Activated CD4-positive, CD25-positive, alpha-beta regulatory T cell treated with anti-CD3 and anti-CD28 coated beads, Interleukin-2, amount 50 U/mL, for 16 hours (primary cell): ENCODE measurements at places on chromosomes 5 and 9.

DNA sequence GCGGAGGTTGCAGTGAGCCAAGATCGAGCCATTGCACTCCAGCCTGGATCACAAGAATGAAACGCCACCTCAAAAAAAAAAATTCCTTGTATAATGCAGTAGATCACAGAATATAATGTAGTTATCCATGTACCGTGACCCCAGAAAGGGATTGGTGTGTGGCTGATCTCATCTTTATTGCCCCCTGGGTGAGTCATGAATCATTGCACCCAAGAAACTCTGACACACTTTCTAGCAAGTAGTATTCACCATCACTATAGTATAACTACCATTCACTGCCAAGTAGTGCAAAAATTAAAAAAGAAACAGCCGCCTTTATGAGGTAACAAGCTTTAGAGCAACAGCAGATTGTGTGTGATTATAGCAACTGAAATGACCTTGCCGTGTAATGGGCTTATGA lies 23.7 kb upstream of the ANKH start:
- no peak for DNase-seq

DNA sequence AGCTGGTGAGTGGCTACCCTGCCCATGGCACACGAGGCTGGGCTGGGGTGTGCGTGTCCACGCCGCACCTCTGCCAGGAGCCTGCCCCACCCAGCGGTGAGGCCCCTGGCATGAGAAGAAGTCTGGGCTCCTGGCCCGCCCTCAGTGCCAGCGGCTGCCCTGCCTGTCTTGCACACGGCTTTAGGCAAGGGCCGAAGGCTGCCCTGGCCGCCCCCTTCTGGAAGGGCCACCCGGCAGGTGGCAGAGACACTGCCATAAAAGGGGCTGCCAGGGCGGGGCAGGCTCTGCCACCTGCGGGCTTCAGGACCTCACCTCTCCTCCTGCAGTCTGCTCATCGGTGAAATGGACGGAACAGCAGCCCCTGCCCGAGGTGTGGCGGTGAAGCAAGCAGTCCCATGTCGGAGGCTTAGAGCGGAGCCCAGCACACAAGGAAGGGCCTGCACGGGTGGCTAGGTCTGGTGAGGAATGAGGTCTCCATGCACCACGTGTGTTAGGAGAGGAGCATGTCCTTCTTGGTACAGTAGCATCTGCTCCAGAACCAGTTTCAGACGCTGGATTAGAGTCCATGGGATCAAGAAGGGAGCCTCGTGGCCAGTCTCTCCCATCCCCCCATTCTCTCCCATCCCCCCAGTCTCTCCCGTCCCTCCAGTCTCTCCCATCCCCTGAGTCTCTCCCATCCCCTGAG lies 34.8 kb upstream of the TMEM250 start:
- no peak for DNase-seq

GRCh38 chr9:125398243-125398642 lies 136.6 kb downstream of the GAPVD1 start:
- no peak for DNase-seq

- no peak for DNase-seq
Observed at GRCh38 chr5:179139111-179139935, 79.2 kb downstream of the ZNF354C start.

DNA sequence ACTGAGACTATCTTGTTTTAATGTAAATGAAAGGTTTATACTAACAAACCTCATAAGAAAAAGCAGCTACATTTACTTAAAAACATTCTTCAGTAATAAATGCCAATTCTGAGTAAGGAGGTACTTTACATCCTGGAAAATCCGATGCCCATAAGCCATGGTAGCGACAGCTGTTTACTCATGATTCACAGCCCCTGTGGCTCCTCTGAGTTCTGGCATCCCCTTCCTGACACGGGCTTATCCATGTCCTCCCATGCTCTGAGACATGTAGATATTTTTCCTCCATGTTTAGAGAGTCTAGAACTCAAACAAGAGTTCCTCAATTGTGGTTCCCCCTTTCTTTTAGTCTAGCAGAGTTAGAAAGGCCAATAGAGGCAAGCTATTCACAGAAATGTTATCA lies 63.1 kb upstream of the DEPDC1B start:
- DNase-seq, result no peak

GRCh38 chr5:171391996-171392577 lies 4.4 kb downstream of the NPM1 start:
- no peak for DNase-seq

GRCh38 chr5:109917154-109917546 lies 227.4 kb downstream of the MAN2A1 start:
- no peak for DNase-seq

- DNase-seq, result no peak
Observed at GRCh38 chr5:84016085-84016484, 295.4 kb upstream of the HAPLN1 start.

DNA sequence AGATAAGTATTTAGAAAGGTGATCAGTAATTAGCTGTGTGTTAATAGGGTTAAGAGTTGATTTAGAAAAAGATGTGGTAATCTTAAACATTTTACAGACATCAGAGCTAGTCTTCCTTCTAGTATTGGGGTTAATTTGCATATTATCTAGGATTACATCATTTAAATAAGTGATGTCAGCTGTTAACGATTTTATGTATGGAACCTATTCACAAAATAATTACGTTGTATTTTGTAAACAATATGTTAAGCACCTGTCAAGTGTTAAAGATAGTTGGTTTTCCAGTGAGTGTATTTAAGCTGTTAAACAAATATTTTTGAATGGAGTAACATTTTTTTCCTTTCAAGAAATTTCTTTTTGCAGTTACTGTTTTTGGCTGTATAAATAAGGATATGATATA lies 2.2 kb downstream of the DCP2 start:
- no peak for DNase-seq

DNA sequence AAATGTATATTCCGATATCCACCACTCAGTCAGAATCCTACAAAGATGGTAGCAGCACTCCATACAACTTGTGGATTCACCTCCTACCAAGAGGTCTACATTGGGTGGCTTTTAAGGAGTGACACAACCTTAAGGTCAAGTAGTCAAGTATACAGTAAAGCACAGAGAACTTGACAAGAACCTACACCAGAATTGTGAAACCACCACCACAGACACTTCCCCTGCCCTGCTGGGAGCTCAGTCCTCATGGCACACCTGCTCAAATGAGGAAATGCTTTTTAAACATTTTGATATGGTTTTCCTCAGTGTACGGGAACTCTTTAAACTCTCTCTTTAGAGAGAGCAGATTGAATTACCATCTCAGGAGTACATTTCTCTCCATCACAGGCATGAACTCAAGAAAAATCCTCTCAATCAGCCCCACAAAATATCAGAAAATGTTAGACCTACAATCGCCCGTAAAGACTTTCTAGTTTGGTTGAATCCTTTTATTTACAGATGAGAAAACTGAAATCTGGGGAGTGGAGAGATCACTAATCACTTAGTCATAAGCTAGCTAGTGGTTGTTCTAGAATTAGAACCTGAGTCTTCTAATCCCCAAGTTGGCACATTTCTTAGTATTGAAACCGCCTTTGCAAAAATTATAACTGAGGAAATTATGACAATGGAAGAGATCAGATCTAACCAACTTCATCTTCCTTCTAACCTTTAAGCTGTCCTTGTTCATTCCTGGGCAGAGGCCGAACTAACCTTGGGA lies 38.5 kb upstream of the NR4A3 start:
- no peak for DNase-seq

- no peak for DNase-seq
Observed at GRCh38 chr9:22216730-22217172, 207.6 kb upstream of the CDKN2B start.

DNA sequence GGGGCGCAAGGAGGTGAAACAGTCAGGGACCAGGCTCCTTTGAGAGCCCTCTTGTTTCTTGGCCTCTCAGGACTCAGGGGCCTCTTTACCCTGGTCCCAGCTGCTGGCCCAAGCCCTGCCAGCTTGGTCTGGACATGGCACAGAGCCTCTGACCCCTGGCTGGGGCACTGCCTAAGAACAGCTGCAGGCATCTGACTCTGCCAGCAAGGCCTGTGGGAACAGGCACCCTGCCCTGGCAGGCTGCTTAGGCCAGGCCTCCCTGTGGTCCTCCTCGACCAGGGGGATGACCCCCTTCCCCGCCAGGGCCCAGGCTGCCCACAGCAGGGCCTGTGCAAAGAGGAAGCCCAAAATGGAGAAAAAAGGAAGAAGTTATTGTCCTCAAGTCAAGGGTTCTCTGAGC lies 25.5 kb downstream of the OLFML2A start:
- DNase-seq, result no peak

DNA sequence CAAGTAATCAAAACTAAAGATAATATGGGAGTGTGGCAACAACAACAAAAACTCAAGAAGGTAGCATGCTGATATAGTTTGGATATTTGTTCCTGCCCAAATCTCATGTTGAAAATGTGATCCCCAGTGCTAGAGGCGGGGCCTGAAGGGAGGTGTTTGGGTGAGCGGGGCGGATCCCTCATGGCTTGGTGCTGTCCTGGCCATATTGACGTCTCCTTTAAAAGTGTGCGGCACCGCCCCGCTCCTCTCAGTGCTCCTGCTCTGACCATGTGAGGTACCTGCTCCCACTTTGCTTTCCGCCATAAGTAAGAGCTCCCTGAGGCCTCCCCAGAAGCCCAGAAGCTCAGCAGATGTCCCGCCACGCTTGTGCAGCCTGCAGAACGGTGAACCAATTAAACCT lies 25.6 kb downstream of the MED27 start:
- DNase-seq, result no peak

- no peak for DNase-seq
Observed at GRCh38 chr5:58077966-58078365, 381.9 kb downstream of the PLK2 start.

- no peak for DNase-seq
Observed at GRCh38 chr5:78661691-78662090, 13.1 kb upstream of the LHFPL2 start.

GRCh38 chr5:139406963-139407362 lies 3.1 kb upstream of the SPATA24 start:
- no peak for DNase-seq

DNA sequence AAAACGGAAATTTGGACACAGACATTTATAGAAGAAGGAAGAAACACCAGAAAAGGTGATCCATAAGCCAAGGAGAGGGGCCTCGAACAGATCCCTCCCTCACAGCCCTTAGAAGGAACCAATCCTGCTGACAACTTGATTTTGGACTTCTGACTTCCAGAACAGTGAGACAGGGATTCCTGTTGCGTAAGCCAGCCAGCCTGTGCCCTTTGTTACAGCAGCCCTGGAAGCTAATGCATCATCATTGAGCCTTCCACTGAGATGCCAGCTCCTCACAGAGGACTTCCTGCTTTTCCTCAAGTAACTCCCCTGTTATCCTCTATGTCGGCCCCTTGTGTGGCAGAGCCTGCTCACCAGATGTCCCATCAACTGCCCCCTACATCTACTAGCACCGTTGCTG lies 94.1 kb downstream of the JMY start:
- DNase-seq, result no peak

- DNase-seq, result no peak
Observed at GRCh38 chr5:6905883-6906282, 192.7 kb downstream of the TENT4A start.

GRCh38 chr5:54457094-54457862 lies 1.8 kb downstream of the HSPB3 start:
- DNase-seq, result no peak

DNA sequence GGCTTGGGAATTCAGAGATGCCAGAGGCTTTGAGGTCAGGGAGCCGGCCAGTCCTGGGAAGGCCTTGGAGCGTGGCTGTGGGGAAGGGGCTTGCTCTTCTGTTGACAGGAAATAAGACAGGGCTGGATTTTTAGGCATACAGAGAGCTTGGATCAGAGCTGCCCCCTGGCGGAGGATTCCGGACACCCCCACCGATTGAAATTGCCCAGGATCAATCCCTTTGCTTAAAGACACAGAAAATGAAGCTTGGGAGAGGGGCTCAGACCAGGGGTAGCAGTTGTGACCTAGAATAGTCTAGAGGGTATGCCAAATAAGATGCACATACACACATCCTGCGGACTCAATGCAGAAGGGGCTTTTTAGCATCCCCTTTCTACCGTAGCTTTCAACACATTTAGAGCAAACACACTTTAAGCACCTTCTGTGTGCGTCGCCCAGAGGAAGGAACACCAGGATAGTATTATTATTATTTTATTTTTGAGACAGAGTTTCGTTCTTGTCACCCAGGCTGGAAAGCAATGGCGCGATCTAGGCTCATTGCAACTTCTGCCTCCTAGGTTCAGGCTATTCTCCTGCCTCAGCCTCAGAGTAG lies 1.7 kb upstream of the NTMT1 start:
- DNase-seq, result peak; percentile 40

DNA sequence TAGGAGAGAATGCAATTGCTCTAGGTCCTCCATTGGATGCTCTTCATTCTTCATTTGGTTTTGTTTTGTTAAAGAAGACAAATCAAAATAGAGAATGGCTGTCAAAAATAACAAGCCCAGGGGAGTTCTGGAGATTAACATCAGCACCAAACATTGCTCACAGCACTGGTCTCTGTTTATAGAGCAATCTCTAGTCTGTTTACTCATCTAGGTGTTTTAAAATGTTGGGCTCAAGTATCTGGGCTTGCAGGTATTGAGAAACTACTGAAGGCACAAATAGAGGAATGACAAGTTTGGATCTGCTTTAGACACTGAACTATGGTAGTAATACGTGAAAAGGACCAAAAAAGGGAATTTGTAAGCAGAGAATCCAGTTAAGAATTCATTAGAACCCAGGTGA lies 77.0 kb upstream of the TMC1 start:
- DNase-seq, result no peak

GRCh38 chr9:14081745-14082144 lies 232.2 kb downstream of the NFIB start:
- DNase-seq, result no peak

GRCh38 chr5:20470997-20471396 lies 483.0 kb upstream of the CDH18 start:
- no peak for DNase-seq

DNA sequence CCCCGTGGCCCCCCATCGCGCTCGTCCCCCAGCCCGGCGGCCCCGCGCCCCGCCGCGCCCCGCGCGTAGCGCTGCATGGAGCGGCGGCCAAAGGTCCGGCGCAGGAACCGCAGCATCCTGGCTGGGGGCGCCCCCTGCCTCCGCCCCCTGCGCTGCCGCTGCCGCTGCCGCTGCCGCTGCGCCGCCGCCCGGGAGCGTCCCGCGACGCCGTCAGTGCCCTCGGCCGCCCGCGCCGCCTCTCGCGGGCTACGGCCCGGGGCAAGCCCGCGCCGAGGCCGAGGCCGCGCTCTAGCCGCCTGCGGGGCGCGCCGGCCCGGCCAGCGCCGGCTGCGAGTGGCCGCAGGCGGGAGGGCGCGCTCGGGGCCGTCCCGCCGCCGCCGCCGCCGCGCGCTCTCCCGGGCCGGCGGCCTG lies 523 bp downstream of the EPB41L4B start:
- DNase-seq, result no peak
